ENCODE measurements at places on chromosomes 3 and 15.
A peak's percentile ranks its signal among the peaks of the same experiment; 100 is the strongest.

DNA sequence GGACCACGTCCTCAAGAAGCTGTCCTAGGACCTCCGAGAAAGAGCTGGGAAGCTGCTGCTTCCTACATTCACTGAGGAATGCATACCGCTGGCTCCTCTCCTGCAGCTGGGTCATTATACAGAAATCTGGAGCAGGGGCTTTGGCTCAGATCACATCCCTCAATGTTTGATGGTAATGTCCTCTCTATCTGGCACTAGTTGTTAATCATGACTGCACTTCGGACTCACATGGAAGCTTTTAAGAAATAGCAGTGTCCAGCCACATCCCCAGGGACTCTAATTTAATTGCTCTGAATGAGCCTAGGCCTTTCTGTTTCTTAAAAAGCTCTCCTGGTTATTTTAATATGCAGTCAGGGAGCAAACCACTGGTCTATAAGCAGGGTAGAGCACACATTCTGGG is 25.7 kb upstream of the MYRIP start:
- DNase-seq = no peak

GRCh38 chr3:195028877-195029606 is 241.9 kb downstream of the XXYLT1 start:
- DNase-seq = no peak

- no peak for DNase-seq
Observed at GRCh38 chr15:83833569-83833968, 179.6 kb downstream of the ADAMTSL3 start.

- no peak for DNase-seq
Observed at GRCh38 chr15:91973481-91973880, 120.0 kb downstream of the SLCO3A1 start.

DNA sequence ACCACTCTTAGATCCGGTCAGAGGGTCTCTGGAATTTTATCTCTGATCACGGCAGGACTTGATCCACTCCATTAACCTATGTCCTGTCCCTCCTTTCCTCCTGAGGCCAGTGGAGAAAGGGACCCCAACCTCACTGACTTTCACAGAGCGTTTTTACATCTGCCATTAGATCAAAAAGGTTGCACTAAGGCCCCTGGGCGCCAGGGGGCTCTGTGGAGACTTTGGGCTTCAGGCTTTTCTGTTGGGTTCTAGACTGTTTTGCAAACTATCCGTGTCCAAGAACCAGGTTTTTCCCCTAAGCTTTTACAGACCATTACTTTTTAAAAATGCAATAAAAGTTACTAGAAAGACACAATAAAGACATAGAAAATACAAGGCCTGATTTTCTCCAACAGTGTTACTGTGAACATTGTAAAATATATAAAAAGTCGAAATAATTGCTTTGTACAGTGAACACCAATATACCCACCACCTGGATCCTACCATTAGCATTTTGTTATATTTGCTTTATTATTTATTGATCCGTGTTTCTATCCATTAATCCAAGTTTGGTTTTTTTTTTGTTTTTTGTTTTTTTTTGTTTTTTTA is 159.7 kb downstream of the POLR2M start:
- peak; percentile 76 for DNase-seq
